ENCODE measurements at places on chromosomes 16 and 17.
A peak's percentile ranks its signal among the peaks of the same experiment; 100 is the strongest.

GRCh38 chr16:15913046-15913698 is 24.8 kb upstream of the CEP20 start:
- DNase-seq = no peak

DNA sequence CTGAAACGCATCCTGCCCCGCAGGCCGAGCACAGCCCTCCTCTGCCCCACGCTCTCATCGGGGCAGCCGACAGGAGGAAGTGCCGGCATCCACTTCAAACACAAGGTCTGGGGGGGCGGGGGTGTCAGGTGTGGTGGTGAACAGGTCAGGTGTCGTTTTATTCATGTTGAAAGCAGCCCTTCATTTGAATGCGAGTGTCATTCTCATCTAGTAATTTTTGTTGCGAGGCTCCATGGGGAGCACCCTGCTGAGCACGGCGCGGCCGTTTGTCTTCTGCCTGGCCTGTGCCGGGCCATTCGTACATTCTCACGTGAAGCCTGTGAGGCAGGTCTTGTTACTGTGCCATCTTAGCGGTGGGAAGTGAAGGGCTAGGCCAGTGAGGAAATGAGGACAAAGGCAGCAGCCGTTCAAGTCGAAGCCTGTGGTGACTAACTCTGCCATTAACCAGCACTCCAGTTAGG is 1.9 kb downstream of the ACSF3 start:
- DNase-seq = no peak

DNA sequence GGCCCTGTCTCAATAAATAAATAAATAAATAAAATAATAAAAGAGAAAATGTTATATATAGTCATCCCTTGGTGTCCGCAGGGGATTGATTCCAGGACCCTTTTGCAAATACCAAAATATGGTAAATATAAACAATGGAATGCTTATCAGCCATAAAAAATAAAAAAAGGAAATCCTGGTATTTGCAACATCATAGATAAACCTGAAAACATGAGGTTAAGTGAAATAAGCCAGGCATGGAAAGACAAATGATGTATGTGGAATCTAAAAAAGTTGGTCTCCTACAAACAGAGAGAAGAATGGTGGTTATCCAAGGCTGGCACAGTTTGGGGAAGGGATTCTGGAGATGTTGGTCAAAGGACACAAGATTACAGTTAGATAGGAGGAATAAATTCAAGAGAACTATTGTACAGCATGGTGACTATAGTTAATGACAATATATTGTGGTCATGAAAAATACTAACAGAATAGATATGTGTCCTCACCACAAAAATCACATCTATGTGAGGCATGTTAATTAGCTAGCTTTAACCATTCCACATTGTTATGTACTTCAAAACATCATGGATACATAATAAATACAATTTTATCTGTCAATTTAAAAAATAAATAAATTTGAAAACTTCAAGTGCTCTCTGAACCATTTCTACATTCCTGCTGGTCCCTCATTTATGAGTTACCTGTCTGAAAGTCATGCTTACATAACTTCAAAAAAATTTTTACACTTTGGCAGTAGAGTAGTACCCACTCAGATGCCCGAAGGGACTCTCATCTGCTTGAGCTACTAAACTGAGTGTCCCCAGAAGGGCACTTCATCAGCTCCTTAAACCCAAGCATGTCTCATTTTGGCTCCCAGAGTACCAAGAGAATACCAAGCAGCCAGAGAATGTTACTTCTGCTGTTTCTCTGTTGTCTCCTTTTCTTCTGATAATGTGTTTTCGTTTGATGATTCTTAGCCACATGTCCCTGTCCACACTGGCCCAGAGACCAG is 26.6 kb downstream of the N4BP1 start:
- no peak for DNase-seq

DNA sequence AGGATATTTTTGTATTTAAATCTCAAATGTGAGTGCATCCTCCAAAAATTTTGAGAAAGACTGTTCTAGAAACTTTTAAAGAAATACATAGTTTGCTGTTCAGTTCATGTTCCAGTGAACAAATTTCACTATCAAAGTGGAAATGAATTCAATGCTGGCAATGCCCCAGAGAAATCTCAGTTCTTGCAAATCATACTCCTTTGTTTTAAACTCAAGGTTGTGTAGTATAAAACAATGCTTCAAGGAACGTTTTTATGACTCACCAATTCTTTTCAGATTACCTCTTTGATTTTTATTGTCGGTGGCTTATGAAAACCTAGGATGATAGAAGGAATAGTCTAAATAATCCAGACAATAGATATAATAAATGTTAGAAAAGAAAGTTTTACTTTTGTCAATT is 17.6 kb downstream of the LPCAT2 start:
- no peak for DNase-seq

GRCh38 chr17:79840269-79840988 is 1.2 kb upstream of the CBX4 start:
- DNase-seq = peak; percentile 63

All from NCI-H1930 (cell line).